ENCODE measurements at places on chromosomes 1 and 21.

- no peak for DNase-seq
These were observed 353.5 kb upstream of the B3GALT2 start for GRCh38 chr1:193539731-193540459.

DNA sequence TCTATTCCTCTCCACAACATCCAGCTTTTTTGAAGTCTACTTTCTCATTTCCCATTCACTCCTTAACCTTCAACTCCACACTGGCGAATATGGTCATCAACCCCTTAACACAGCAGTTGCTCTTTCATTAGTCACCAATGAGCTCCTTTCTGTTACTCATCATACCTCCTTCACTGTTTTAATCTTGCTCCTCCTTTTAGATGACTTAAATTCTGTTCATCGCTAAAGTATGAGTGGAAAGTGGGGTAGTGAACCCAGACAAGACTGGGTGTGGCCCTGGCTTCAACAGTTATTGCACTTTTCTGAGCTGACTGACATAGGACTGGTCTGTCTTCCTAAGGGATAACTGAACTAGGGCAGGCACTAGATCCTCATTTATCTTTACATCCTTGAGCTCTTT lies 51.3 kb downstream of the AKT3 start:
- no peak for DNase-seq

DNA sequence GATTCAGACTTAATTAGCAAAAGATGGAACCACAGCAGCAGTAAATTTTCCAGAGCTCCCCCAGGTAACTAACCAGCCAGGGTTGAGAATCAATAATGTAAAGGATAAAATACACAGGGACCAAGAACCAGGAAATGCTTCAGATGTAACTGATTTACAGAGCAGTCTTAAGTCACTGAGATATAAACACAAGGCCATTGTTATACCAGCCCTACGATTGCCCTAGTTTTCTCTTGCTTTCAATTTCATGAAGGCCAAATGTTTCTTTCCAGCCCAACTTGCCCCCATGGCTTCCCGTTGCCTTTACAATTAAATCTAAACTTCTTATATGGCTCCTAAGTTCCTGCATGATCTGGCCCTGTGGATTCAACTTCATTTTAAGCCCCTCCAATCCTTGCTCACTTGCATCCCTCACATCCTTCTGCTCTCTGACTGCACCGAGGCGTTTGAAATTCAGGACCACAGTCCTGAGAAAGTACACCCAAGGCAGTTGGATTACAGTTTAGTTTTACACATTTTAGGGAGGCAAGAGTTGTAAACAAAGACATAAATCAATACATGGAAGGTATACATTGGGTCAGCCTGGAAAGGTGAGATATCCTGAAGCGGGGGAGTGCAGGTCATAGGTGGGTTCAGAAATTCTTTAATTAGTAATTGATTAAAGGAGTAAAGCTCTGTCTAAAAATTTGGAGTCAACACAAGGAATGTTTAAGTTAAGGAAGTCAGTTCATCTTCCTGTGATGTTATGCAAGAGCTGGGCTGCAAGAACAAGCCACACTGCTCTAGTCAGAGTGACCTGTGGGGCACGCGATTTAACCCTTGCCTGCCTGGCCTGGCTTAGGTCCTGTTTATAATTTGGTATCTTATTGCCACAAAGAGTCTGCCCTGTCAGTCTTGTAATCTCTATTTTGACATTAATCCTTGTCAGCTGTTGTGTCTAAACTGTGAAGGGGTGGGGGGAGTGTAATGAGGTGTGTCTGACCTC lies 69.9 kb upstream of the COG2 start:
- peak; percentile 11 for DNase-seq

- DNase-seq: no peak
These were observed 159.9 kb upstream of the HMCN1 start for GRCh38 chr1:185574139-185574875.

- no peak for DNase-seq
These were observed 68.7 kb upstream of the FAM3B start for GRCh38 chr21:41247561-41248545.

GRCh38 chr21:45470773-45471524 lies 66.0 kb downstream of the COL18A1 start:
- DNase-seq: peak; percentile 84

DNA sequence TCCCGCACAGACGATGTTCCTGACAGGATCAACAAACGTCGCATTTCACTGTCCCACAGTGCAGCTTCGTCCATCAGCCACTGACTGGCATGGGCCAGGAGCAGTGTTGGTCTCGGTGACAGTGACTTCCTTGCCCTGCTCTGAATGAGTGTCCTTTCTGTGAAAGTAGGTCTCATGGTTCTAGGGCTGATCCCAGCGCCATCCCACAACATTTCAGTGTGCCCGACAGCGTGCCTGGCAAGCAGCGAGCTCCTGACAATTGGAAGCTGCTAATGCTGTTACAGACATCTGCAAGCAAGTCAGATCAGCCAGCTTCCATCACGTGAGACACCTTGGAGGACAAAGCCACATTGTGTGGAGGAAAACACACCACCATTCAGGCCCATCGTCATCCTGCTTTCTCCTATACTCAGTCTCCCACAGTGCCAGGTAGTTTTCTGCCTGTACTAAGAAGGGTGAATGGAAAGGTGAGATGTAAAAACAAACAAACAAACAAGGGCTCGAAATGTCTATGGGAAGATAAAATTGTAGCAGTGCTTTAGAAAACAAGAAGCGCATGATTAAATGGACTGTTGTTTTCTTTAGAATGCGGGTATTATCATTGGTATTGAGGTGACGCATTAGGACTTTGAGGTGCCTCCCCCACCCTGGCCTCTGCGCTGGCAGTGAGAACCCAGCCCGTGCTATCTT lies 21.9 kb downstream of the ERRFI1 start:
- peak; percentile 32 for DNase-seq

DNA sequence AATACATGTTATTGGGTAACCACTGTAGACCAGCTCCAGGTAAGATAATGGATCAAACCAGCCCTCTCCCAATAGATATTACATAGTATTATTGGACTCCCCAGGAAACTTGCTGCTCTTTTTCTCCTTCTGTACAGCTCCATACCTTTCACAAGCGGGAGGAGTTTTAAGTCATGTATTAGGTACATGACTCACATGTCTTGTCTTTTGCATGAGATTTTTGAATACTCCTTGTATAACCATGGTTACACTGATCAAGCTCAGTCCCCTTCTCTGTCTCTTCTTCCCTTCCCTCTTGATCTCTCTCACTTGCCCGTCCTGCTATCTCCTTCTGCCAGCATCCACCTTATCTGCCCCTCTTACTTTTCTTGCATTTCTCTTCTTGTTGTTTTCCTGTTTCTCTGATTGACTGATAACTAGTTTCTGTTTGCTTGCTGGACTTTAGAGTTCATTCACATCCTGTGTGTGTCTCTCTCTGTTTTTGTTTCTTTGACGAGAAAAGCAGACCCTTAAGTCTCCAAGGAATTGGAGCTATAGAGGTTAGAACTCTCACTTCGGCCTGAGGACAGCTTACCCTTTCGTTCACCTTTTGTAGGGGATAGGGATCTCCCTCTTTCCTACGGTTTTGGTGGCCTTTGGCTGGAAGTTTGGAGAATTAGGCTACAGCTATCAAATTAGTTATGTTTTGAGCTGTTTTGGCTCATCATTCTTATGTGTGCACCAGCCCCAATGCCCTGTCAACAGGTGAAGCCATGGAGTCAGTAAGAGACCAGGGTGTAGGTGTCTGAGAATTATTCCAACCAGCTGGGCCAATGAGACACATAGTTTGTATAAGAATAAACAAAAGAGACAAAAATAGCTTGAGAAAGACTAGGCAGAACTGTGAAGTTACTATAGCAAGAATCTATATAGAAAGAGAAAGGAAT lies 49.0 kb upstream of the ASB17 start:
- no peak for DNase-seq

- no peak for DNase-seq
These were observed 26.4 kb upstream of the MROH9 start for GRCh38 chr1:170908942-170909341.

GRCh38 chr1:154225370-154225769 lies 4.6 kb downstream of the UBAP2L start:
- no peak for DNase-seq

DNA sequence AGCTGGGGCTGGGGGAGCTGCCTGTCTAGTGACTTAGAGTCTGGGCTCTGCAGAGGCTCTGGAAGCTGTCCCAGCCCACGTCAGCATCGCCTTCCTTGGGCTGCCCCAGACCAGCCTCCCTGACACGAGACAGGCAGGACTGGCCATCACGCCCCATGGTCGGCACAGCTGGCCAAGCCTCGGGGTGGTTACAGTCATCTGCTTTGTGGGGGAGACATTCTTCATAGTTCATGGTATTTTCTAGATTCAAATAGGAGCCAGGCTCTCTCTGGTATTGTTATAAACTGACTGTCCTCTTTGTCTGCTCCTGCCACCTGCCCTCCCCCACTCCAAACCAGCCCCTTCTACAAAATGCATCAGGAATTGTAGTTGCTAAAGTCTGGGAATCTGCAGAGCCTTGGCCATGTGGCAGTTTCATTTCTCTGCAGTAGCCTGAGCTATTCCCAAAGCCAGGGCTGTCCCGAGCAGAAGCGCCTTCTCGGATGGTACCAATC lies 29.4 kb downstream of the OLFML2B start:
- DNase-seq: peak; percentile 64

DNA sequence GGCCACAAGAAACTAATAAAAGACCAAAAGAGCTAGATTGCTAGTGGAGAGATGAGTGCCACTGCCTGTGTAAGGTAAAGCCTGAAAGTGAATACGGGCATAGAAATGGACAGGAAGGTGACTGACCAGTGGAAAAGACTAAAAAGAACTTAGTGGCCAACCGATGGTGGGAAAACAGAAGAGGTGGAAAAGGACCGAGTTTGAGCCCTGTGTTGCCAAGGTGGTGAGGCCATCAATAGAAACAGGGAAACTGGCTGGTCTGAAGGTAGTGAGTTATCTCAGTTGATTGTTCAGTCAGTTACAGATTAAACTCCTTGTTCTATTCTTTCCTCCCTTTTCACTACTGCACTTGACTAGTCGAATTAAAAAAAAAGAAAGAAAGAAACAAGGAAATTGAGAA lies 2.5 kb downstream of the WDR77 start:
- no peak for DNase-seq

GRCh38 chr1:171218661-171219060 lies 29.6 kb upstream of the FMO1 start:
- no peak for DNase-seq

GRCh38 chr1:232218955-232219865 lies 410.7 kb downstream of the SIPA1L2 start:
- no peak for DNase-seq

GRCh38 chr1:2136386-2137235 lies 58.0 kb downstream of the FAAP20 start:
- DNase-seq: no peak

DNA sequence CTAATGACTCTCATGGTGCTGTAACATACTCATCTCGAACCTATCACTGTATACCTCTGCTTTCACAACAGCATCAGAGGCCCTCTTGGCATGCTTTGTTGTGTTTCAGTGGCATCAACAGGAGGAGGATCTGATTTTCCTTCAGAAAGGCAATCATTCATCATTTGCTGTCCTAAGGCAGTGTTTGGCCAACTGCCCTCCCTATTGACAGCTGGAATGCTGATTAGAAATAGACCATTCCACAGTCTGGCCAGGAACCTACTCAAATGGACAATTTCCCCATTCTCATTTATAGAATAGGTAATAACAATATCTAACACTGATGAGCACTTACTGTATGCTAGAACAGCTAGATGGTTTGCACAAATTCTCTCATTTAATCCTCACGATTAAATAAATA lies 310.6 kb upstream of the PTBP2 start:
- no peak for DNase-seq

DNA sequence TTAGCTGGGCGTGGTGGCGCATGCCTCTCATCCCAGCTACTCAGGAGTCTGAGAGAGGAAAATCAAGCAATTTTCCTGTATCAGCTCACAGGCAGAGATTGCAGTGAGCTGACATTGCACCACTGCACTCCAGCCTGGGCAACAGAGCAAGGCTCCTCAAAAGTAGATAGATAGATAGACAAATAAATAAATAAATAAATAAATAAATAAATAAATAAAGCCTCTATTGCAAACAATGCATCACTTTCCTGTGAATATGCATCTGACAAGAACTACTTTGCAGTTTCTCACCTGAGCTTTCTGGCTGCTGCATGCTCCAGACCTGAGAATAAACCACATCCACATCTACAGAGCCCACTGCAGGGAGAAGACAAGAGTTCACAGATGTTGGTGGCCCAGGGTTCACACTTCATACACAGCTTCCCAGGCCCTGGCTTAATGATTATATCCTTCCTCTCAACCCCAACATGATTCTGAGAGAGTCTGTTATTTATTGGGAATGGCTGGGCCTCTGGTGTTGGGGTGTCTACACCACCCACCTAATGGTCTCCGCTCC lies 28.6 kb downstream of the FCRL2 start:
- DNase-seq: no peak

GRCh38 chr1:204684571-204685235 lies 835 bp downstream of the LRRN2 start:
- DNase-seq: no peak

- no peak for DNase-seq
These were observed 11.7 kb downstream of the TNFRSF18 start for GRCh38 chr1:1194723-1195122.

DNA sequence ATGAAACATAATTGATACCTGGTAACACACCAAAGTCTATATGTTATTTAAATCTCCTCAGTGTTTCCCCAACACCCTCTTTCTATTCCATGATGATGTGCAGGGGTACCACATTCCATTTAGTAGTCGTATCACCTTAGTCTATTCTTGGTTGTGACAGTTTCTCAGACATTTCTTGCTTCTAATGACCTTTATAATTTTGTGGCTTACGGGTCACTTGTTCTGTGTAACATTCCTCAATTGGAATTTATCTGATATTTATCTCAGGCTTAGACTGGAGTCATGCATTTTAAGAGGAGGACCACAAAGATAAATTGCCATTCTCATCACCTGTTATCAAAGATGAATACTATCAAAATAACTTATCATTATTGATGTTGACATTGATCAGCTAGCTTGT lies 679.6 kb downstream of the USP25 start:
- no peak for DNase-seq

GRCh38 chr1:31445951-31446350 lies 32.9 kb downstream of the SERINC2 start:
- no peak for DNase-seq

DNA sequence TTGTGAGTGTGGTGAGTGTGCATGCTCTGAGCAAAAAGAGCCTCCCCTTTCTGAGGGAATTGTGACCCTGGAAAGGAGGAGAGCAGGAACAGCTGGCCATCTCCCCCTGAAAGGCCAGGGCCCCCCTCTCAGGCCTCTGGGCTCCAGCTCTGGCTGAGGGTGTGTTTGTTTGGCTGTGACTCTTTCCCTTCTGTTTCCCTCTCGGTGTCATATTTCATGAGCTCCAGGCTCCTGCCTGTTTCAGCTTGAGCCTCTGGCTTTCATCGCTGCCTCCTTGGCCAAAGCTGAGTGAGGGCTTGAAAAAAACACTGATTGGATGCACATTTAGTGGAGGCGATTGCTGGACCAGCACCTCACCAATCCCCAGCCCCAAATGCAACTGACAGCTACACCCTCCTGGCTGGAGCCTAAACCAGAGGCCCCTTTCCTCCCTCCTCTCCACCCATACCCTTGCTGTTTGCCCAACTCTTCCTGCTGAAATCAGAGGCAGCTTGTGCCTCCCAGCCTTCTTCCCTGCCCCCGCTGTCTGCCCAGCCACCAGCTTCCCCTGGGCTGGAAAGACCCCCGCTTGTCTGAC lies 64.1 kb downstream of the DDR2 start:
- DNase-seq: peak; percentile 99

Measured in tongue (tissue), 3 donors.